ENCODE measurements at places on chromosomes 13 and 19.

DNA sequence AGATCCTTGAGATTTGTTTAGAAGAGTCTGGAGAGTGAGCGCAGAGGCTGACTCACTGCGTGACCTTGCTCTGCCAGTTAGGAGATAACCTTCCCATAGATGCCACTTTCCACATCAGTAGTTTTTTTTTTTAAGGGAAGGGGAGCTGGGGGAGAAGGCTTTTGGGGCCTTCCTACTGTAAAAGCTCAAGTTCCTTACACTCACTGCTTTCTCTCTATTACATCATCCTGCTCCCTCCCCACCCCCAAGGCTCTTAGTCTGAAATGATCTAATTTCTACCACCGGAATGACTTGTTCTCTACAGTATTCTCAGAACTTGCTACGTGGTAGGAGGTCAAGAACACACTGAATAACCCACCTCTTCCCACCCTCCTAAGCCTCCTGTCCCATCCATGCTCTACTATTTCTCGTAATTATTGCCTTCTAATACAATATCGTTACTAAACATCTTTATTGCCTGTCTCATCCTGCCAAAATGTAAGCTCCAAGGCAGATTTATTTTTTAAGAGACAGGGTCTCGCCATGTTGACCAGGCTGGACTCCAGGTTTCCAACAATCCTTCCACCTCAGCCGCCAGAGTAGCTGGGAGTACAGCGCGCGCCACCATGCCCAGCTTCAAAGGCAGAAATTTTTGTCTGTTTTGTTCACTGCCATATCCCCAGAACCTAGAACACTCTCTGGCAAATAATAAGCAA is 1.2 kb downstream of the LONP1 start:
- DNase-seq, result peak; percentile 74

GRCh38 chr13:98890186-98890585 is 87.7 kb downstream of the DOCK9 start:
- DNase-seq, result peak; percentile 84

GRCh38 chr13:48500652-48501197 is 32.2 kb downstream of the RCBTB2 start:
- peak; percentile 89 for DNase-seq

- peak; percentile 41 for DNase-seq
These were observed 20.2 kb upstream of the PNMA8B start for GRCh38 chr19:46515879-46516350.

DNA sequence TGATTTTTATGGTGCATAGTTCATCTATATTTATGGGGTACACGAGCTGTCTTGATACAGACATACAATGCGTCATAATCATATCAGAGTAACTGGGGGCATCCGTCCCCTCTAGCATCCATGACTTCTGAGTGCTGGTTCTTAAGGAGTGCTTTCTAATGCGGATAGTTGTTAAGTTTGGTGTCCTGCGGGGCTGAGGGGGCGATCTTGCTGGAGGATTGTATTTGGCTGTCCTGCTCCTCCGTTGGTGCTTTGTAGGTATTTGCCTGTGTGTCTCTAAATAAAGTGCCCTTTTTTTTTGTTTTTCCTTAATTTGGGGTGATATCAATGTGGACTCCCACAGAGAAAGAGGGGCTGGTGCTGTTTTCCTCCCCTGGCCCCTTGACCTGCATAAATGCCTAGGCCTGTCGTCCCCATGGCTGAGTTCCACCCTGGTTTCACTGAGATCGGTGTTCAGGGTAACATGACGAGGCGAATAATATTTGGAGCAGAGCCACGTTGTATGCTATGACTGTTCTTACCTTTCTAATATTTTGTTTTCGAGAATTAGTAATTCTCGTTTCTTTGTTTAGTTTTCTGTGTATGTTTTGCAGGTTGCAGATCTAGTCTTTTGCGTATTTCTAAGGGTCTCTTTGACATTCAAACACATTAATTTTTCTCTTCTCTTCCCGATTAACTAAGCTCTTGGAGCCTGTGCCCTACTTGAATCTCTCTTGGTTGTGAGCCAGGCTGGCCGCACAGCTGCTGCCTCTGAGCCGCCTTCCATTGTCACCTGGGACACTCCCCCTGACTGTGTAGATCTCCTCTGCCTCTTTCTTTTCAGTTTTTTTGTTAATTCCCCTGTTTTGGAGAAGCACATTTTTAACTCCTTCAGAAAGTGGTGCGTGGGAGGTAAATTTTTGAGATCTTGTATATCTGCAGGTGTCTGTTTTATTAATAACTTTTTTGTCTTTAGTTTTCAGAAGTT is 100.3 kb downstream of the ARHGEF7 start:
- no peak for DNase-seq

- no peak for DNase-seq
These were observed 38.8 kb downstream of the DHRS12 start for GRCh38 chr13:51765142-51765515.

DNA sequence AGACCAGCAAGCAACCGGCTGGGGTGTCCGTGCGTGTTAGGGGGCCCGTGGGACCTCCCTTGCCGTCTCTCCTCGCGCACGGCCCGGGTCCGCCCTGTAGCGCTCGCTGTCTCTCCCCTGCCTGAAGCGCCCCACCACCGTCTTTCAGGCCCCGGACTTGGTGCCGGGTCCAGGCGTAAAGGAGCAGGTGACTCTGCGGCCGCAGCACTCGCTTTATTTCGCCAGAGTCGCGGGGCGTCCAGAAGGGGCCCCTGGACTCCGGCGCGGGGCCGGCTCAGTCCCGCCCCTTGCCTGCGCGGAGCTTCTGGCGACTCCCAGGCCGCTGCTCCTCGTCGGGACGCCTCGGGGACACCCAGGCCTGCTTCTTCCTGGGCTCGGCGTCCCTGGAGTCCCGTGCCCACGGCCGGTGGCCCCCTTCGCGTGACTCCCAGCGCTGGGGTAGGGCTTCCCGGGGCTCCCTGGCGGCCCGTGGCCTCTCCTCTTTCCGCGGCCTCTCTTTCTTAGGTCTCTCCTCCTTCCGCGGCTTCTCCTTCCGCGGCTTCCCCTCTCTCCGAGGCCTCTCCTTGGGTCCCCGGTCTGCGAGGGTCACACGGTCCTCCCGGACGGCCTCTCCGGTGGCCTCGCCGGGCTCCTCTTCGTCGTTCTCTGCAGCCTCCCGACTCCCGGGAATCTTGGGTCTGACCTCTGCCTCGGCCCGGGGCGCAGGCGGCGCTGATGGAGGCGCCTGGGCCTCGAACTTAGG is 3.1 kb downstream of the AMH start:
- DNase-seq, result no peak

GRCh38 chr13:42997381-42997780 is 5.3 kb upstream of the EPSTI1 start:
- no peak for DNase-seq

DNA sequence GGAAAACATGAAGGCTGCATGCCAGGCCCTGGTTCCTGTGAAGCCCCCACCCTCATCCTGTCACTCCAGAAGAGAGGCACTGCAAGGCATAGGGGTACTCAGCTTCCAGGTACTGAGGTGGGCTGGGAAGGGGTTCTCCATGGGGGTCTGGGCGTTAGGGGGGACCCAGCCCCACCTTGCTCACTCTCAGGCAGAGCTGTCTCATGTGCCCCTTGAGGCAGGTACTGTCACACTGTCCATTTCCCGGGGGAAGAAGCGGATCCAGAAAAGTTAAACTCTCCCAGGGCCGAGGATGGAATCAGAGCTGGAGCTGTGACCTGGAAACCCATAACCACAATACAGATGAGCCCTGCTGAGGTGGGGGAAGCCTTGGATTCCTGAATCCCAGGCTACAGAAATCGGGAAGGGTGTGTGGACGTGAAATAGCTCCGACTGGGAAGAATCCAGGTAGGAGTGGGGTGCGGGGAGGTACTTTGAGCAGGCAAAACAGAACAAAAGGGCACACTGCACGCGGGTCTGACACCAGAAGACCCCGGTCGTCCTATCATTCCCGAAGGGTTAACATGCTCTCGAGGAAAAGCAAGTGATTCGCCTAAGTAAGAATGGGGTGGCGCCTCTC is 540 bp upstream of the USE1 start:
- no peak for DNase-seq

GRCh38 chr13:89568746-89569145 is 1778.7 kb upstream of the MIR17HG start:
- no peak for DNase-seq

DNA sequence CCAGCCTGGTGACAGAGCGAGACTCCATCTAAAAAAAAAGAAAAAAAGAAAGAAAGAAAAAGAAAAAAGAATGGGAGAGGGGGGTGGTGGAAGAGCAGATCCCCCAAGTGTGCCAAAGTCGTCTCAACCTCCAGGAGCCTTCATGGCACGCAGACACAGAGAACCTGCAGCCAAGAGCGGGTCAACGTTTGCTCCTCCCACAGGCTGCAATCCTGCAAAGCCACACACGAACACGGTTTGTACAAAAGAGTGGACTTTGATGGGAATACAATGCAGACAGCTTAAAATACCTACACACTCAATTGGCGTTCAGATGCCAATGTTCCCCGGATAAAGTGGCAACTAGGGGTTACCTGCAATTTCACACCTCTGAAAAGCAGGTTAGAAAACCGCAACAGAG is 29.4 kb downstream of the ANKRD10 start:
- no peak for DNase-seq

DNA sequence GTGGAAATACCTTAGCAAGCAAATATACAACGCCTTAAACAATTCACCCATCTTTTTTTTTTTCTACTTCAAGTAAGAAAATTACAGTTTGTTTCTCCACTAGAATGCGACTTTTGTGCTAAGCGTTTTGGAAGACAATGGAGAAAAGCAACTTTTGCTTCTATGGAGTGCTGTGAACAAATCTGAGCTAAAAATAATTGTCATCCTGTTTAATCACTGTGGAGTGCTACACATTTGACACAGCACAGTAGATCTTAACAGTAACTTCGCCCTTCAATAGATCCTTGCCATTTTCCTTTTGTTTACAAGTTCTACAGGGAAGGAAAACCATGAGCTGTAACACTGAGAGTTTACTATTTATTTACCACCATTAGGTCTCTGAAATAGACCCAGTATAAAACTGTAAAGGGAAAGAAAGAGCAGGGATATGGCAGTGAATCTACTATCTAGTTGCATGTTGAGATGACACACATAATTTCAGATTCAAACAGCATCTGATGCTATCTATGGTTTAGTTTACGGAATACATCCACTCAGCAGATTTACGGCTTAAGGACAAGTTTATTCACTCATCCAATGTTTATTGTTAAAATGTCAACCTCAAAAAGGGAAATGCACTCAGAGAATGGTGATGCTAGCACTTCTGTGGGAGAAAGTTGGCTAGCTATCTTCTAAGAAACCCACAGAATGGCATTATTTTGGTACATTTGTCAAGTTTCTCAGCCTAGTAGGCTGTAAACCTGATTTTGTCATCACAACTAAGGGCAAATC is 175.3 kb downstream of the VWA8 start:
- DNase-seq, result no peak

- no peak for DNase-seq
These were observed 25.8 kb upstream of the DPRX start for GRCh38 chr19:53606031-53606430.

DNA sequence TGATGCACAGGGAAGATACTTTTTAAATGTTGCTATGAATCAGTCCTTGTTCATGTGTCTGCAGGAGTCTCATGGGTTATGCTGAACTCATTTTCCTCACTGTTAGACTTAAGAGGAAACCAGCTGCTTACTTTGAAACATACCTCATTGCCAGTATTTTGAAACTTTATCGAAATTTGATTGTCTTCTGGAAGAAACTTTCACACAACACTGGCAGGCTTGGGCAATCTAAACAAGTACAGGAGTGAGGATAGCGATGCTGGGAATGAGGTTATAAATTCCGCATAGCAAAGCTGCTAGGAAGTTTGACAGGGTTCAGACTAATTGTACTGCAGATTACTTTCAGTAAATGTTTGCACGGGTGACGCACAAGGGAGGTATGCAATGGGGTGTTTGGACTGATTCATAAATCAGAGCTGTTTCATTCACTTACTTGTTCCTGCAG is 245.7 kb downstream of the DNAJC15 start:
- DNase-seq, result peak; percentile 97

DNA sequence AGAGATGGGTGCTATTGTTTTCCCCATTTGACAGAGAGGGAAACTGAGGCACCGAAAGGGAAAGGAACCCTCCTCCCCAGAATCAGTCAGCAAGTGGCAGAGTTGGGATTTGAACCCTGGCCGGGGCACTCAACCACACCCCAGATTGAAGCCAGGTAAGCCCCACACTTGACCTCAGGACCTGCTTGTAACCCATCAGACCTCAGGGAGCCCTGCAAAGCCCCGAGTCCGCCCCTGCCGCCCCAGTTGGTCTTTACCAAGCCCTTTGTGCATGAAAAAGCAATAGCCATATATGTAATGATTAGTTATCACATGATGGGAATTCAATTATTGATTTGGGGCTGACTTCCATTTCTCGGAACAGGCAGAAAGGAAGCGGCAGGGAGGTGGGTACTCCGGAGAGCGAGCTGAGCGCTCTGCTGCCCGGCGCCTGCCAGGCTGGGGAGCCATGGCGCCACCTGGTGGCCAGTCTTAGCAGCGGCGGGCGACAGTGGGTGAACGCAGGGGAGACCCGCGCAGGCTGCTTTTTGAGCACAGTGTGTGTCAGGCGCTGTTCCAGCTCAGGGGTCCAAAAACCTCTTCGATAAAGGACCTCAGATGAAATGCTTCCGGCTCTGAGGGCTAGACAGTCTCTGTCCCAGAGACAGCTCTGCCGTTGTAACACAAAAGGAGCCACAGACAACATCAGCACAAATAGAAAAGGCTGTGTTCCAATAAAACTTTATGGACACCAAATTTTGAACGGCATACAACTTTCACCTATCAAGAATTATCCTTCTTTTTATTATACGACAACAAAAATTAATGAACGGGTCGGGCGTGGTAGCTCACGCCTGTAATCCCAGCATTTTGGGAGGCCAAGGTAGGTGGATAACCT is 82.9 kb upstream of the CACNA1A start:
- peak; percentile 4 for DNase-seq

DNA sequence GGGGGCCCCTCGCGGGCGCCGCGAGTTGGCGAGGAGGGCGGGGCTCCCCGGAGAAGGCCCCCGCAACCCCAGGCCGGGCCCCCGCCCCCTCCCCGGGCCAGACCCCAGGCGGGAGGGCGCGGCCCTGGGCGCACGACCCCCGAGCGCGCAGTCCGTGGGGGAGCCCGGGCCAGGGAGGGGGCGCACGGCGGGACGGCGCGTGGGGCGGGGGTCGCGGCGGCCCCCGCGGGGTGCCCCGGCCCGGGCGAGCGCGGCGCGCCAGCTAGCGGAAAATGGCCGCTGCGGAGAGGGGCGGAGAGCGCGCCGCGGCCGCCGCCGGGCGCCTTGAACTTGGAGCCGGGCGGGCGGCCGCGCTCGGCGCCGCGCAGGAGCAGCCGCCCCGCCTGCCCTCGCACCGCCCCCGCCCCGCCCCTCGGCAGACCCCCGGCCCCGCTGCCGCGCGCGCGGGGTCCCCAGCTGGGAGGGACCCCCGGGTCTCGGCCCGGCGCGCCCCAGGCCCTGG is 6.4 kb upstream of the NFIC start:
- no peak for DNase-seq

Measured in renal cortical epithelial cell (primary cell).